Panc1 (cell line): ENCODE measurements at places on chromosomes 7 and 10.

DNA sequence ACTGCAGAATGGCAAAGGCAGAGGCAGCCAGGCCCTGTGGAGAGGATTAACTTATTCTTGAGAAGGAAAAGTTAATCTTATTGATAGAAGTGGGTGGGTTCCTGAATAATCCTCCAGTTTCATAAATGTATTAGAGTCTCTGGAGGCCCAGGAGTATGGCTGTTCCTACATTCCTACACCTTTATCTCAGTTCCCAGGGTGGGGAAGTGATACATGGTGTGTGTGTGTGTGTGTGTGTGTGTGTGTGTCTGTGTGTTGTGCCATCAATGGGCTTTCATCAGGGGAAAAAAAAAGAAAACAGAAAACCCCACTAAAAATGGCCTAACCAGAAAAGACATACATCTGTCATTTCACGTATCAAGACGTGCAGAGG lies 22.0 kb upstream of the GSDME start:
- no peak for DNase-seq

GRCh38 chr7:83832009-83832408 lies 183.1 kb upstream of the SEMA3E start:
- no peak for DNase-seq

- no peak for DNase-seq
Measured at GRCh38 chr7:30285067-30285535, 704 bp downstream of the ZNRF2 start.

DNA sequence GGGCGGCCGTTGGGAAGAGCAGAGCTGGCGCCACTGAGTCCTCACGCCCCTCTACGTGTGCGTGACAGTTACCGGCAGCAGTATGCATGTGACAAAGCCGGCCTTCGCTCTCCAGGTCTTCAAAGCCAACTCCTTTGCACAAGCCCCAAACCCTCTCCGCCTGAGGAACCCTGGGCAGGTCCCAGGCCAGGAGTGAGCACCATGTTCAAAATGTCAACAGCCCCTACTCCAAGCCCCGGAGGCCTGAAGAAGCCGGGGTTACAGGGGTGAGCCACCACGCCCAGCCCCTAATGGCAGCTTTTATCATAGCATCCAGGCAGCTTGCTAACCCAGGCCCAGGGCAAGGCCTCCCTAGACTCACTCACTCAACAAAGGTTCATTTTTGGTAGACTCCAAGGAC lies 70.8 kb downstream of the OAT start:
- DNase-seq: no peak

DNA sequence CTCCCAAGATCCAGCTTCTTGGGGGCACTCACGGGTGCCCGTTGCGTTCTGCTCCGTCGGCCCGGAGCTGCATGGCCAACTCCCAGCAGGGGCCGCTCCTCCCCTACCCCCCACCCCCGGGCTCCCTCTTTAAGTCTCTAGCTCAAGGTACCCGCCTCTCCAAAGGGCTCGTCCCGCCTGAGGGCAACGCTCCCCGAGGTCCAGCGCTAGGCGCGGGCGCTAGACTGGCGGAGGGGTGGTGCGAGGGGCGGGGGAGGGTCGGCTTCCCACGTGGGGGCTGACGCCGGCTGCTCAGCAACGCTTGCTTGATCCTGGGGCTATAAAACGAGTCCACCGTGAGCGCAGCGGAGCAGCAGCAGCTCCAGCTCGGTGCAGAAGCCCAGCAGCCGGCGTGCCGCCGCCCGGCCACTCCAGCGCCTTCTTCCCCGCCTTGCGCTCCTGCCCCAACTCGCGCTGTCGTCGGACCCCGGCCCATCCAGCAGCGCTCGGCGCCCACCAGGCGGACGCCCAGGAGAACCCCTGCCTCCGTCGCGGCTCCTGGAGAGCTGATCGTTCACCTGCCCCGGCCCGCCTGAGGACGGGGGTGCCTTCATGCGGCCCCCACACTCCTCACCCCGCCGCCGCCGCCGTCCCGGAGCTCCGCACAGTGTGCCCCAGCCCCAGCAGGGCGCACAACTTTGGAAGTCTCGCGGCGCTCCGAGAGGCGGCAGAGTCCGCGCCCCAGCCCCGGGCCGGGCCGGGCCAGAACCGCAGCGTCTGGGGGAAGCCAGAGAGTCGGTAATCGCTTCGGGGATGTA lies at the start of gene ADRA2A:
Gene ADRA2A, plus strand, starts transcription at position 348 of the 797 bp plus-strand sequence. CDS start 968 bp downstream, outside the sequence.
- DNase-seq: no peak
